ENCODE measurements at places on chromosomes 2 and 18.
A peak's percentile ranks its signal among the peaks of the same experiment; 100 is the strongest.

- no peak for DNase-seq
Measured at GRCh38 chr18:54774423-54774822, 53.9 kb upstream of the RAB27B start.

DNA sequence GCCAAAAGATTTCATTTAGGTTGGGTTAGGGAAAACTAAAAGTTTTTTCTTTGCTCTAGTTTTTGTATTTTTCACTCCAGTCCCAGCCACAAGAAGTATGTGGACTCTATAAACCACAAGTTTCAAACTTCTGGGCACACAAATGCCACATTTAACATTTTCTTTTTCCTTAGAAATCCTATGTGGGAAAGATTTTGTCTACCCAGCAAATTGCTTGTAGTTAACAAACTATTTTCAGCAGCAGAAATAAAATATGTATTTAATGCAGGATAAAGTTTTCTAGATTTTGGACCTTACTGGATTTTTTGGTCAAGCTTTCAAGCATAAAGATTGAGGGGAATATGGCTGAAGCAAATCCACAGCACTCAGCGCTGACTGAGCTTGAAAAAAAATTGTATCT, 9.1 kb downstream of the ERICH2 start:
- DNase-seq = no peak

GRCh38 chr2:33958591-33958990, 359.5 kb upstream of the FAM98A start:
- no peak for DNase-seq

GRCh38 chr2:3741396-3741795, 38.0 kb downstream of the DCDC2C start:
- DNase-seq = no peak

DNA sequence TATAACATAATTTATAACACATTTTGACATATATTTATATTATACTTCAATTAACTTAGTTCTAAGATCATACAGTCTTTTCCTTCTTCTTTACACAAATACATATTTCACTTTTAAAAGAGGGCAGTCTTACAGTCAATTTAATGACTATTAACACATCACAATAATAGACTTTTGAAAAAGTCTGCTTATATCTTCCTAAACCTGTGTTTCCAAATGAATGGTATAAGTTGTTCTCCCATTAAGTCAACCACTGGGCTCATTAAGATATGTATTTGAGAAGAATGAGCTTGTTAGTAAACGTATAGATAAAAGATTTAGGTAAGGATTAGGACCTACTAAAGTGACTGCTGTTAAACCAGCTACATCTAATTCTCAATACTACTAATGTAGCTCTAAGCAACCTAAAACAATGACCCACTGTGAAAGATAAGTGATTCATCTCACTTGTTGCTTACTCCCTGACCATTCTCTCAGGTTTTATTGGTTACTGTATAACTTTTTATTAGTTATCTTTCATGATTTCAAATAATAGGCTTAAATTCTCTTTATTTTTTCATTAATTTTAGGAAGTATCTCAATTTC, 27.0 kb downstream of the SLC40A1 start:
- no peak for DNase-seq

DNA sequence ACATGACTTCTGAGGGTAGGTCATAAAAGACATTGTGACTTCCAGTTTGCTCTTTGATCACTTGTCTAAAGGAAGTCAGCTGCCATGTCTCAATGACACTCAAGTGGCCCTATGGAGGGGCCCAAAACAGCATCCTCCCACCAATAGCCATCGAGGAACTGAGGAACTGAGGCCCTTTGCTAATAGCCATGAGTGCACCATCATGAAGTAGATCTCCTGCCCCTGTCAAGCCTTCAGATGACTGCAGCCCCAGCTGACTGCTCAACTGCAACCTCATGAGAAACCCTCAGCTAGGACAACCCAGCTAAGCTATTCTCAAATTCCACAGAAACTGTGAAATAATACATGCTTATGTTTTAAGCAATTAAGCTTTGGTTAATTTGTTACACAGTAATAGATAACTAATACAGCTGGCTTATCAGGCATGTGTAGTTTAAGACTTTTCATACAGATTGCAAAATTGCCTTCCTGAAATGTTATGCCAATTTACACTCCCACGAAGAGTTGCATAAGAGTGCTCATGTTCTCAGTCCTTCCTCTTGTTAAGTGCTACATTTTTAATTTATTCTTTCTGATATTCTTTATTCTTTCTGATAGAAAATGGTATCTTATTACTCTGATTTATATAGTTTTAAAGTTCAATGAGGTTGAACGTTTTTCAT, 105.6 kb upstream of the NDUFV2 start:
- no peak for DNase-seq

DNA sequence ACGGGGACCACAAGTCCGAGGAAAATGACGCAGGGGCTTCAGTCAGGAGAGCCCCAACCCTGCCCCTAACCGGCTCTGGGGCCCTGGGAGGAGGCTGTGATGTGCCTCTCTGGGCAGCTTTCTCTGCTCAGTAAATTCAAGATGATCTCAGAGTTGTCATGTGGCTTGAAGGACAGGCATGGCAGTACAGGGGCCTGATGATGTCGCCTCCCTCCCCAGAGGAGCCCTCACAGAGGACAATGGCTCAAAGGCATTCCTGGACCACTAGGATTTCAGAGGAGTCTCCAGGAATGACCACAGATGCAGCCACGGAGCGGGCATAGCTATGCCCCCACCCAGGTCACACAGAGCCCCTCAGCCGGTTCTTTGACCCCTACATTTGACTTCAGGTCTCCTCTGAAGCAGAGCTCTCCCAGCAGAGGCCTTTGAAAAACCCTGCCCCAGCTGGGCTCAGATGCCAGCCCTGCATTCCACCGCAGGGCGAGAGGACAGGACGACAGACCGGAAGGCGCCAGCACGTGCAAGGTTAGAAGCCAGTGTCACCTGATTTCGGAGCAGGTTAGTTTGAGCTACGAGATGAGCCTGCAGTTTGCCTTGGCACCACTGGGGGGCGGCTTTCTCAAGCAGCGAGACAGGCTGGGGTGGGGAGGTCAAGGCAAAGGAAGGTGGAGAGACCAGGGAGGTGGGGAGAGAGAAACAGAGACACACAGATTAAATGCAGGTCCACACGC, 39.2 kb downstream of the BIN1 start:
- peak; percentile 53 for DNase-seq

GRCh38 chr2:29810956-29811355, 110.4 kb downstream of the ALK start:
- no peak for DNase-seq

GRCh38 chr18:48612511-48612910, 73.7 kb downstream of the CTIF start:
- DNase-seq = no peak

DNA sequence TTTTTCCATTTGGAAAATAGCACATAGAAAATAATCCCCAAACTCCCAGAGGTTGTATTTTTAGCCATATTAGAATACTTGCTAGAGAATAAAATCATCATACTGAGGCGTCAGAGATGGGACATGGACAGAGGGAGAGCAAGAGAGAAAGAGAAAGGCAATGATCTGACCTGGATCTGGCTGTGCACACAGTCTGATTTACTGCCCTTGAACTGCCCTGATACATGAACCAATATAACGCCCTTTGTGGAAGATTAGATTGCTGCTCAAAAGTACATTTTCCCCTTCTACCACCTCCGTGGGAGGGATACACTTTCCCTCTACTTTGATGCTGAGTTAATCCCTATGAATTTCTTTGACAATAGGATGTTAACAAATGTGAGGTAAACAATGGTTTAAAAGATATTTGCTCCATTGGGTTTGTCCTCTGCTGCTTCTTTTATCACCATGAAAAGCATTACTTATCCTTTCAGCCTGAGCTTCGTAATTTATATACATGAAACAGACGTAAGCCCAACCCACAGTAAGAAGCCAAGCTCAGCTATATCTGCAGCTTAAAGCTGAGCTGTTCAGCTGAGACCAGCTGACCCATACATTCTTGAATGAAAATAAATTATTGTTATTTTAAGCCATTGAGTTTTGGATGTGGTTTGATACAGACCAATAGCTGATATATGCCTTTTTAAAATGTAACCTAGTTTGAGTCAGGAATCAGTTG, 1664.6 kb upstream of the CELF4 start:
- DNase-seq = no peak

Data from NCI-H460 (cell line).